ENCODE measurements at places on chromosomes 11 and 22. TPM values are rescaled to one million over a fixed set of nuclear protein-coding genes. Genes with fewer than 3 reads are reported as not detected.

The CCDC134 gene
- total RNA-seq = 8.8 TPM

The FGF3 gene
- not detected for total RNA-seq

DNA sequence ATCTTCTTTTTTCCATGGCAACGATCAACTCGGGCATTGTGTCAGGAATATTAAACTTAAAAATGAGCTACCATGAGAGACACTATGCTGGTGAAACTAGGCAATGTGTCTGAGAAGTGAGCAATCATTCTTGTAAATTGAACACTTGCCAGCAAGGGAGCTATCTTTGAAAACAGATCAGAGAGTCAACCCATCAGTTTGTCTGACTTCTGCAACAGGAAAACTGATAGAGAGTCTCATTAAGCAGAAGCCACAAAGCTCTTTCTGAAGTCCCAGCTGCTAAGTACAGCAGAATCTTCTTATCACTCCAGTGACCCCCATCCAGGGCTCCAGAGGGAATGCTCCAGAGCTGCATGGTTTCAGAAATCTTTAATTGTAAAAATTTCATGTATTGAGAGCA, 114.7 kb downstream of the MSANTD4 start:
- no peak for DNase-seq

- DNase-seq = no peak
These were observed 1.9 kb downstream of the SERPING1 start for GRCh38 chr11:57599381-57599780.

GRCh38 chr11:120352405-120352804, 16.2 kb downstream of the ARHGEF12 start:
- DNase-seq = no peak

GRCh38 chr22:49119551-49119952, 708.1 kb downstream of the BRD1 start:
- peak; percentile 47 for DNase-seq

DNA sequence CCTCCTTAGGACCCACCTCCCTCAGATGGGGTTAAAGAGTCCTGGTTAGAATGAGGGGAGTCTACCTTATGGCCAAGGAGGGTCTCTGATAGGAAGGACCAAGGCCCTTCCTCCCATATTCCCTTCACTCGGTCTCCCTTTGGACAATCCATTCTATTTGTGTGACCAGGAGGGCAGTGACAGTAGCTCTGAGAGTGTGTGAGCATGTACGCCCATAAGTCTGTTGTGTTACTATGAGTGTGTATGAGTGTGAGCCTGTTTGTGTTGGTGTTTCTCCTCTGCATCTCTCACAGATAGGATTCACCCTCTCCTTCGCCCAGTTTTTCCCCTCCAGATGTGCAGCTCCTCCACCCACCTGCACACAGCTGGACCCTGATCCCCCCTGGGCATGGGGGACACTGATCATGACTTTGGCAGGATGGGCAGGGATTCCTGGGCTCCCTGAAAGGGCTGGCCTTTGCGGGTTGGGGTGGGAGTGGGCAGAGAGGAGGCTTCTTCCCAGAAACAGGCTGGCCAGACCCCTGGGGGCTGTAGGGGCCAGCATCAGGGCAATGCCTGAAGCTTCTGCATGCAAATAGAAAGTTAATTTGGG, 14.5 kb downstream of the PHLDB1 start:
- no peak for DNase-seq
